ENCODE measurements at places on chromosomes 12 and 14. TPM values are rescaled to one million over a fixed set of nuclear protein-coding genes. Genes with fewer than 3 reads are reported as not detected.

Gene ZDHHC22
- 5.7 TPM for total RNA-seq

Gene VASH1
- total RNA-seq = 59.9 TPM

Gene SMARCD1
- total RNA-seq = 35.1 TPM

Gene C3AR1
- 1.6 TPM for total RNA-seq

Gene GPRC5A
- total RNA-seq = under 0.01 TPM

Gene CISTR
- total RNA-seq = not detected

Gene LYZ
- total RNA-seq = 4.9 TPM

Gene CD27
- total RNA-seq = 0.41 TPM

Gene KRT1
- 0.82 TPM for total RNA-seq

Gene HRK
- total RNA-seq = 0.41 TPM

Gene GPRC5D
- total RNA-seq = not detected

Gene TMCC3
- 9.0 TPM for total RNA-seq

Gene HOTAIR
- total RNA-seq = not detected

Gene ATL1
- 95.8 TPM for total RNA-seq

Gene NRL
- total RNA-seq = 1.2 TPM

Gene KRT3
- not detected for total RNA-seq

Gene NINJ2
- total RNA-seq = 2.9 TPM

Gene SLC2A14
- under 0.01 TPM for total RNA-seq

Gene AVPR1A
- total RNA-seq = 14.3 TPM

Gene PELI2
- 36.7 TPM for total RNA-seq

Gene CLEC1B
- total RNA-seq = not detected

Gene NPFF
- total RNA-seq = not detected

Gene SSTR1
- total RNA-seq = 8.2 TPM

Gene GPX2
- total RNA-seq = not detected

Gene VWF
- 8.2 TPM for total RNA-seq

Gene OR6C4
- total RNA-seq = not detected

Gene C1QL4
- total RNA-seq = 0.41 TPM

Gene RXYLT1
- total RNA-seq = 13.5 TPM

Gene NID2
- total RNA-seq = 8.2 TPM

Gene STAT2
- 75.0 TPM for total RNA-seq

Gene TCL1A
- not detected for total RNA-seq

Gene TMEM132D
- 4.1 TPM for total RNA-seq

Gene DHRS7
- 77.0 TPM for total RNA-seq

Gene TECPR2
- 8.6 TPM for total RNA-seq

Gene GARIN6
- not detected for total RNA-seq

Gene CBLN3
- not detected for total RNA-seq

Gene KCNC2
- total RNA-seq = 22.4 TPM

Gene OR10G3
- not detected for total RNA-seq

Gene PRICKLE1
- 8.6 TPM for total RNA-seq

Gene PLEKHH1
- 7.3 TPM for total RNA-seq

Gene ACOT6
- total RNA-seq = not detected

All from frontal cortex (tissue), 4 donors.